ENCODE measurements at places on chromosomes 1 and 21. TPM values are rescaled to one million over a fixed set of nuclear protein-coding genes. Genes with fewer than 3 reads are reported as not detected.

DNA sequence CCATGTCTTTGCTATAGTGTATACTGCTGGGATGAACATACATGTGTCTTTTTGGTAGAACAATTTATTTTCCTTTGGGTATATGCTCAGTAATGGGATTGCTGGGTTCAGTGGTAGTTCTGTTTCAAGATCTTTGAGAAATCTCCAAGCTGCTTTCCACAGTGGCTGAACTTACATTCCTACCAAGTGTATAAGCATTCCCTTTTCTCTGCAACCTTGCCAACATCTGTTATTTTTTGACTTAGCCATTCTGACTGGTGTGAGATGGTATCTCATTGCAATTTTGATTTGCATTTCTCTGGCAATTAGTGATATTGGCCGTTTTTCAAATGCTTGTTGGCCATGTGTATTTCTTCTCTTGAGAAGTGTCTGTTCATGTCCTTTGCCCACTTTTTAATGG, 37.5 kb upstream of the ANGPTL1 start:
- no peak overlapping the region for H3K27ac ChIP-seq
- DNase-seq, result no peak
- H3K27me3 ChIP-seq, result no peaks in the 10 kb centered on the region
- H3K4me1 ChIP-seq, result no peaks in the 10 kb centered on the region
- no peak overlapping the region for H3K4me3 ChIP-seq

DNA sequence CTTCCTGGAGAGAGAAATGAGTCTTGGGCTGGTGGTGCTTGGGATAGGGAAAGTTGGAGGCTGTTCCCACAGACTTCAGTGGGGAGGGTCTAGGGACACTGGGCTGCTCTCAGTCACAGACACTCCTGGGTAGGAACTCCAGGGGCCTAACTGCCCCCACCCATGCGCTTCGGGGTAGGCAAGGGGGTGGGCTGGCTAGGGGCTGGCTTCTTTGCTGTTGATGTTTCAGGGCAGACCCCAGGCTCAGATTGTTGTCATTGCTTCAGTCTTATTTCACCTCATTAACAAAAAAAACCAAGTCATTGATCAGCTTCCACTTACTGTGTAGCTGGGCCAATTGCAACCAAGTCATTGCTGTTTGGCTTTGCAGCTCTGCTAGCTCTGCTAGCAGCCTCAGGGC, 160.1 kb upstream of the CSF3R start:
- no peaks in the 10 kb centered on the region for H3K27me3 ChIP-seq
- H3K27ac ChIP-seq, result no peak overlapping the region
- no peaks in the 10 kb centered on the region for H3K36me3 ChIP-seq
- no peak for DNase-seq

- no peaks in the 10 kb centered on the region for H3K4me1 ChIP-seq
- no peak for DNase-seq
- H3K4me3 ChIP-seq, result no peak overlapping the region
- H3K27ac ChIP-seq, result no peak overlapping the region
- no peaks in the 10 kb centered on the region for H3K27me3 ChIP-seq
These were observed 5.6 kb downstream of the BTBD8 start for GRCh38 chr1:92085727-92086126.

GRCh38 chr1:16061266-16061665, 12.2 kb downstream of the FAM131C start:
- H3K4me3 ChIP-seq, result no peak overlapping the region
- no peak for DNase-seq
- no peaks in the 10 kb centered on the region for H3K27me3 ChIP-seq
- no peaks in the 10 kb centered on the region for H3K4me1 ChIP-seq
- no peak overlapping the region for H3K27ac ChIP-seq

DNA sequence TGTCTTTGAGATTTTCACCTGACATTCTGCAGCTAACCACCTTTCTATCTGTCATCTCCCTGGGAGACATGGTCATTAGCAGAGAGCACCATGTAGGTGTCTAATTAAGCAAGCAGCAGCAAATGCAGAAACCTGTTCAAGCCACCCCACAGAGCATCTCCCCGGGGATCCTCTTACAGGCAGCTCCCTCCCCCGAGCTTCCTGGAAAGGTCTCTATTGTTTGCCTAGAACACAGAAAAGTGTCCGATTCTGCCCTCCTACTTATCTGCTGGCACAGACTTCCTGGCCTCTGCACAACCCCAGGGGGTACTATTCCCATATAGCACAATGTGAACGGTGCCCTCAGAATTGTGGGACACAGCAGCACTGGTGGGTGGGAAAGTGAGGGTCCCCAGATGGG, 46.1 kb downstream of the PLEKHA6 start:
- H3K4me1 ChIP-seq, result peaks cover 8% of the 10 kb centered on the region
- no peaks in the 10 kb centered on the region for H3K27me3 ChIP-seq
- no peak overlapping the region for H3K27ac ChIP-seq
- H3K4me3 ChIP-seq, result no peak overlapping the region

DNA sequence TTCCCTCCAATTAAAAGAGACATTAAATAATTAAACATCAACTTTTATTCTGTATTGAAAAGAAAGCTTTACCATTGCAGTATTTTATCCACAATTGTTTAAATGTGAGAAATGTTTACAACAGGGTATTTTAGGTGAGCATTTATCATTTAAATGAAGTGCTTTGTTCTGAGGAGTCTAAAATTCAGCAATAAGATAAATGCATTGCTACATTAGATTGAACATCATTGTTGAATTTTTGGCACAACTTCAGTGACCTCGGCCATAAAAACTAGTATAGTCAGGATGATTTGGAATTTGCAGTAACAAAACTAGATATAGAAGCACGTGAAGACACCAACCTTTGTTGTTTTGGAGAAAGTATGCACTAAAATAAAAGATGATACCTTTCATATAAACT, 692.9 kb downstream of the USP25 start:
- H3K4me3 ChIP-seq, result peak overlapping the region; percentile 52
- DNase-seq, result no peak
- no peaks in the 10 kb centered on the region for H3K4me1 ChIP-seq
- no peaks in the 10 kb centered on the region for H3K36me3 ChIP-seq

- H3K36me3 ChIP-seq, result no peaks in the 10 kb centered on the region
- H3K4me1 ChIP-seq, result no peaks in the 10 kb centered on the region
These were observed 99.9 kb downstream of the WDR4 start for GRCh38 chr21:42779431-42779861.

DNA sequence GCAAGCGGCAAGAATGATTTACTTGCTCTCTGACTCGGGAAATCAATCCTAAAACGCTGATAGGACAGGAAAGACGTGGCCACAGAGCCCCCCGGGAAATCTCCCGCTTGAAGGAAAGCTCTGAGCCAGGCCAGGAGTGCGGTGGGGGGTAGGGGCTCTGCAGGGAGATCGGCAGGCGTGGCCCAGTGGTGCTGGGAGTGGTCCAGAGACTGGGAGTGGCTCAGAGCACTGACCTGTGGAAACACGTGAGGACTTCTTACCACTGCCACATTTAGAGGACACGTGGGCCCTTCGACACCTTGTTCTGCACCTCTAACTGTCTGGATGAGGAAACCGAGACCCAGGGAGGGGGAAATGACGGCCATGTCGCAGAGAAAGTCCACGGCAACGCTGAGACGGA, 130.0 kb upstream of the KLHDC7A start:
- no peak for DNase-seq
- H3K4me1 ChIP-seq, result no peaks in the 10 kb centered on the region
- no peaks in the 10 kb centered on the region for H3K27me3 ChIP-seq
- no peak overlapping the region for H3K27ac ChIP-seq
- H3K36me3 ChIP-seq, result no peaks in the 10 kb centered on the region

GRCh38 chr21:38955495-38955894, 149.8 kb downstream of the ETS2 start:
- H3K4me3 ChIP-seq, result no peak overlapping the region
- no peak overlapping the region for H3K27ac ChIP-seq
- H3K27me3 ChIP-seq, result no peaks in the 10 kb centered on the region

- DNase-seq, result no peak
- H3K27me3 ChIP-seq, result no peaks in the 10 kb centered on the region
- H3K36me3 ChIP-seq, result peaks cover 4% of the 10 kb centered on the region
- H3K4me1 ChIP-seq, result no peaks in the 10 kb centered on the region
- H3K27ac ChIP-seq, result no peak overlapping the region
These were observed 59.5 kb downstream of the TPR start for GRCh38 chr1:186315570-186315969.

- no peak overlapping the region for H3K4me3 ChIP-seq
- H3K36me3 ChIP-seq, result no peaks in the 10 kb centered on the region
- no peaks in the 10 kb centered on the region for H3K27me3 ChIP-seq
- no peak overlapping the region for H3K27ac ChIP-seq
These were observed 103.6 kb upstream of the SNX7 start for GRCh38 chr1:98557895-98558294.

DNA sequence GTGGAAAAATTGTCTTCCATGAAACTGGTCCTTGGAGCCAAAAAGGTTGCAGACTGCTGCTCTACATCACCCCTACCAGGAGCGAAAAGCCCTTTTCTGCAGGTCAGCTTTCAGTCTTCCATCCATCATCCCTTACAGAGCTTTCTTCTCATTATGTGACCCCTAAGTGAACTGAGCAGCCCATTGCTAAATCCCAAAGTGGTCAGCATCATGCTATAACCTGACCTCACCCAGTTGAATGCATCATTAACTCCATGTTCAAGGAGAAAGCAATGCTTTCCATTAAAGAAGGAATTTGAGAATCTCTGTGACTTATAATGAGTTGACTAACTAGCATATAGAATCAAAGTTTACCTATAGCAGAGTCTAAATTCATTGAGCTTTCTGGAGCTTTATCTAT, 10.4 kb upstream of the IL24 start:
- no peak for DNase-seq
- no peaks in the 10 kb centered on the region for H3K4me1 ChIP-seq
- H3K27me3 ChIP-seq, result no peaks in the 10 kb centered on the region

GRCh38 chr1:153113416-153113815, at the start of gene SPRR2F:
Gene SPRR2F (minus strand): TSS chr1:153113516. CDS start chr1:153112733, 783 bp downstream.
- no peak within 1 kb of the TSS for H3K4me3 ChIP-seq
- no peak within 1 kb of the TSS for H3K27ac ChIP-seq
- DNase-seq, result no peak
- no peaks in the 10 kb centered on the region for H3K36me3 ChIP-seq

- no peak overlapping the region for H3K27ac ChIP-seq
- no peaks in the 10 kb centered on the region for H3K36me3 ChIP-seq
- H3K27me3 ChIP-seq, result no peaks in the 10 kb centered on the region
- H3K4me3 ChIP-seq, result no peak overlapping the region
These were observed 324.6 kb downstream of the CAMTA1 start for GRCh38 chr1:7109901-7110300.

DNA sequence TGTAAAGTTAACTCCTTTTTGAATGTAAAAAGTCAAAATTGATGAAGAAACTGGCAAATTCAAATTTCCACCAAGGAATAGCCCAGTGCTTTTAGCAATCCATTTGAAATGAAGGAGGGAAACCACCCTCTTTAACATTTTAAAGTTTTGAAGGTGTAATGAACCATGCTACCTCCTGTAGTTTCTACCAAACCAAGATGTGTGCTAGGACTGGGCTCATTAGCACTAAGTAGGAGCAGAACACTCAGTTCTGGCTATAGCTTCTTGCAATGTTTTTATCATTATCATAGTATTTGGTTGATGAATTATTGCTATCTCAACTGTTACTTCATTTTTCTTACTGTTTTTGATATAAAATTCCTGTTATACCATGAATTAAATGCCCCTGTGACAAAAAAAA, 319.2 kb upstream of the ZRANB2 start:
- H3K27ac ChIP-seq, result no peak overlapping the region
- no peaks in the 10 kb centered on the region for H3K36me3 ChIP-seq
- H3K4me1 ChIP-seq, result no peaks in the 10 kb centered on the region
- no peak for DNase-seq
- H3K4me3 ChIP-seq, result no peak overlapping the region
- no peaks in the 10 kb centered on the region for H3K27me3 ChIP-seq

GRCh38 chr1:163664671-163665335, 343.0 kb downstream of the NUF2 start:
- no peaks in the 10 kb centered on the region for H3K36me3 ChIP-seq
- no peak overlapping the region for H3K4me3 ChIP-seq
- no peaks in the 10 kb centered on the region for H3K4me1 ChIP-seq

- no peak overlapping the region for H3K27ac ChIP-seq
- no peaks in the 10 kb centered on the region for H3K36me3 ChIP-seq
- H3K27me3 ChIP-seq, result no peaks in the 10 kb centered on the region
- peaks cover 9% of the 10 kb centered on the region for H3K4me1 ChIP-seq
- H3K4me3 ChIP-seq, result peak overlapping the region; percentile 34
- no peak for DNase-seq
These were observed 720 bp upstream of the TMCC2 start for GRCh38 chr1:205226868-205227583.

DNA sequence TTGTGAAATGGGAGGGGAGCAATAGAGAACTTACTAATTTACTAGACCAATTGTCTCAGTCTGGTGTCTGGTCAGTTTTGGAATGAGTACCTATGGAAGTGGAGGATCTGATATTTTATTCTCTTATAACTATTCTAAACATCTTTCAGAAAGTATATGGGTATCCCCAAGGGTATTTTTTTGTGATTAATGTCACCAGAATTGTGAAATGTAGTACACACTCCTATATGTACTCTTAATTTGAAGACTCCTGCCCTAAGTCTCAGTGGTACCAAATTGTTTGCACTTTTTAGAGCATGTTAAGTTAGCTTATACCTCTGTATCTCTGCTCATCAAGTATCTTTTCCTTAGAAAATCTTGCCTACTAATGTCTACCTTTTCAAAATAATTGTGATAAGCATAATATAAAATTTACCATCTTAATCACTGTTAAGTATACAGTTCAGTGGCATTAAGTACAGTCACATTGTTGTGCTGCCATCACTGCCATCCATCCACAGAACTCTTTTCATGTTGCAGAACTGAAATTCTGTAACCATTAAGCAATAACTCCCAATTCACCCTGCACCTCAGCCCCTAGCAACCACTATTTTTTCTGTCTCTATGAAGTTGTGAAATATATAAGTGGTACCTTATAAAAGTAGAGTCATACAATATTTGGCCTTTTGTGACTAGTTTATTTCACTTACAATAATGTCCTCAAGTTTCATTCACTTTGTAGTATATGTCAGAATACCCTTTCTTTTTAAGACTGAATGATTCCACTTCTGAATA, 40.5 kb downstream of the SLC30A7 start:
- no peak overlapping the region for H3K27ac ChIP-seq
- H3K4me3 ChIP-seq, result no peak overlapping the region
- no peak for DNase-seq
- H3K27me3 ChIP-seq, result no peaks in the 10 kb centered on the region
- no peaks in the 10 kb centered on the region for H3K36me3 ChIP-seq
- H3K4me1 ChIP-seq, result no peaks in the 10 kb centered on the region

- H3K4me1 ChIP-seq, result no peaks in the 10 kb centered on the region
- H3K27me3 ChIP-seq, result peaks cover 7% of the 10 kb centered on the region
- peak; percentile 41 for DNase-seq
- no peaks in the 10 kb centered on the region for H3K36me3 ChIP-seq
- H3K27ac ChIP-seq, result peak overlapping the region; percentile 75
- H3K4me3 ChIP-seq, result peak overlapping the region; percentile 59
These were observed 1.1 kb downstream of the AKT3 start for GRCh38 chr1:243848858-243849420.

- H3K4me1 ChIP-seq, result no peaks in the 10 kb centered on the region
- DNase-seq, result no peak
- H3K36me3 ChIP-seq, result no peaks in the 10 kb centered on the region
- H3K4me3 ChIP-seq, result no peak overlapping the region
These were observed 483.4 kb downstream of the PLPP3 start for GRCh38 chr1:56095696-56096665.

The ARHGAP30 gene
- 7.4 TPM for total RNA-seq

The HES3 gene
- total RNA-seq, result not detected

The AUNIP gene
- total RNA-seq, result not detected

The KCNJ6 gene
- total RNA-seq, result not detected

The PLA2G4A gene
- total RNA-seq, result 1.4 TPM

The MPZL1 gene
- total RNA-seq, result 20.3 TPM

The CFHR5 gene
- total RNA-seq, result 26.2 TPM

The LYPD8 gene
- total RNA-seq, result not detected

The C1orf226 gene
- 26.2 TPM for total RNA-seq

The FAM167B gene
- 2.1 TPM for total RNA-seq

The KCNH1 gene
- not detected for total RNA-seq

The RAP1GAP gene
- 10.5 TPM for total RNA-seq

The MAB21L3 gene
- total RNA-seq, result 7.2 TPM

The POFUT2 gene
- 14.6 TPM for total RNA-seq

The CFHR1 gene
- total RNA-seq, result 513 TPM

The GCSAML gene
- not detected for total RNA-seq
